A549 treated with DMSO at 1 μM for 4 hours (cell line): ENCODE measurements at places on chromosomes 7 and 10. TPM values are rescaled to one million over a fixed set of nuclear protein-coding genes. Genes with fewer than 3 reads are reported as not detected.

The PTF1A gene
- not detected in 5 replicates for total RNA-seq

The PPP1R9A gene
- 3.0 to 5.8 TPM (median 5.6 TPM) in 5 replicates for total RNA-seq

The NUDCD3 gene
- total RNA-seq, result 46.0 to 60.4 TPM (median 56.1 TPM) in 5 replicates

The SUMF2 gene
- 115 to 121 TPM (median 117 TPM) in 5 replicates for total RNA-seq

The CTAGE8 gene
- total RNA-seq, result not detected in 5 replicates

The PDZD7 gene
- total RNA-seq, result 0.57 to 0.97 TPM (median 0.87 TPM) in 5 replicates
